ENCODE measurements at places on chromosomes 4 and X.

GRCh38 chr4:40536032-40536431 lies 93.6 kb downstream of the RBM47 start:
- no peak for DNase-seq

DNA sequence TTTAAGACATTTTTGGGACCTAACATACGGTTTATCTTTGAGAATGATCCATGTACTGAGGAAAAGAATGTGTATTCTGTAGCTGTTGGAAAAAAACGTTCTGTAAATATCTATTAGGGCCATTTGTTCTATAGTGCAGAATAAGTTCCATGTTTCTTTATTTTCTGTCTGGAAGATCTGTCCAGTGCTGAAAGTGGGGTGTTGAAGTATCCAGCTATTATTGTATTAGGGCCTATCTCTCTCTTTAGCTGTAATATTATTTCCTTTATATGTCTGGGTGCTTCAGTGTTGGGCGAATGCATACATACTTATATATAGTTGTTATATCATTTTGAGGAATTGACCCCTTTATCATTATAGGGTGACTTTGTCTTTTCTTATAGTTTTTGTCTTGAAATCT lies 24.7 kb downstream of the MAGEC1 start:
- DNase-seq = no peak

- no peak for DNase-seq
Observed at GRCh38 chrX:9182041-9182440, 148.1 kb upstream of the FAM9B start.

GRCh38 chr4:158818560-158819140 lies 49.8 kb downstream of the FNIP2 start:
- DNase-seq = no peak

DNA sequence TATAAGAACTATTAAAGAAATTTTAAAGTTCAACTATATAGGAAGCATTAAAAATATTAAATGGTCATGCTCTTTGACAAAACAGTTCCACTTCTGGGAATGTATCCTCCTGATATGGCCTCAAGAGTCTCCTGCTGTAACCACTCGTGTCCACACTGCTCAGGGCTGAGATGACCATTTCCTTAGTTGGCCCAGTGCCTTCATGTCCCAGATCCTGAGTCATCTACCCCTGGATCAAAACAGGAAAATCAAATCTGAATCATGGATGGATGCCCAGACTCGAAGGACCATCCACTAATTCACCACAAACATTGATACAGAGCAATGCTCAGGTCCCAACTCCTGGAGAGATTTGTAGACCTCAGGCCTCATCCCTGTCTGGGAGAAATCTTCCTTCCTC lies 44.7 kb downstream of the GPRASP3 start:
- no peak for DNase-seq

- DNase-seq = no peak
Observed at GRCh38 chr4:189592890-189593289, 347.8 kb upstream of the FRG1 start.

DNA sequence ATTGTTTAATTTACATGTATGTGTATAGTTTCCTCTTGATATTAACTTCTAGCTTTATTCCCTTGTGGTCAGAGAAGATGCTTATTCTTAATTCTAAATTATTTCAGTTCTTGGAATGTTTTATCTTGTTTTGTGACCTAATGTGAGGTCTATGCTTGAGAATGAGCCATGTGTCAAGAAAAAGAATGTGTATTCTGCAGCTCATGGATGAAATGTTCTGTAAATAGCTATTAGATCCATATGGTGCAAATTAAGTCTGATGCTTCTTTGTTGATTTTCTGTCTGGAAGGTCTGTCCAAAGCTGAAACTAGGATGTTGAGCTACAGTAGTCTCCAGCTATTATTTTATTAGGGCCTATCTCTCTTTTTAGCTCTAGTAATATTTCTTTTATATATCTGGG lies 187.3 kb upstream of the RASGEF1B start:
- DNase-seq = no peak

DNA sequence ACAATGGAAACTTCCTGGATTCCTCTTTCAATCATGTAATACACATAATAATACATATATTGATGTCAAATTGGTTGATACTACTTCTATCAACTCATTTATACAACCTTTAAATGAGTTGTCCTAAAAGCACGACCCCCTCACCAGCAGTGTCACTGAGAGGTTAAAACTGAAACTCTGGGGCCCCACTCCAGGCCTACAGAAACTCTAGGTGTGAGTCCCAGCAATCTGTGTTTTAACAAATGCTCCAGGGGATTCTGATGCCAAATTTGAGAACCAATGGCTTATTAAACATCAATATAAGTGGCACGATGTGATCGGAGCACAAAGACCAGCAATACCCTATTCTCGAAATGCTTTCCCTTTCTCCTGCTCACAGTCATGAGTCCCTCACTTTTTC lies 47.9 kb downstream of the ATP8A1 start:
- DNase-seq = no peak

- DNase-seq = no peak
Observed at GRCh38 chrX:8284131-8284530, 113.1 kb upstream of the VCX2 start.

DNA sequence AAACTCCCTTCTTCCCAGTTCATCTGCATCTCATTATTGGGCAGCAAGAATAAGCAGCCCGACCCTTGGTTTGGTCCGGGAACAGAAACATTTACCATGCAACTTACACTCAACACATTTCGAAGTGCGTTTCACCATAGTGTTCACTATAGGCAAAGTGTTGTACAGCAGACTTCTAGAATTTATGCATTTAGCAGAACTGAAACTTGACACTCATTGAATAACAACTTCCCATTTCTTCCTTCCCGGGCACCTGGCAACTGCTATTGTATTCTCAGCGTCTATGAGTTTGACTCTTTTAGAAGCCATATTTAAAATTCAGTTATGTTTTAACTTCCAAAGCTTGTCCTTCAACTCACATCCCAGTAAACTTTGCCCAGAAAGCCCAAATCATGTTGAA lies 840.6 kb downstream of the NLGN4X start:
- no peak for DNase-seq

- DNase-seq = no peak
Observed at GRCh38 chr4:168887809-168888208, 122.2 kb downstream of the CBR4 start.

GRCh38 chr4:37659696-37660095 lies 26.5 kb downstream of the RELL1 start:
- no peak for DNase-seq

GRCh38 chr4:156875055-156875454 lies 96.5 kb downstream of the PDGFC start:
- DNase-seq = no peak

- DNase-seq = no peak
Observed at GRCh38 chr4:101993842-101994775, 203.6 kb downstream of the BANK1 start.

- no peak for DNase-seq
Observed at GRCh38 chrX:108353452-108353851, 84.8 kb downstream of the COL4A6 start.

- DNase-seq = no peak
Observed at GRCh38 chr4:95510877-95511276, 37.9 kb downstream of the UNC5C start.

- no peak for DNase-seq
Observed at GRCh38 chr4:109323348-109323747, 20.9 kb upstream of the COL25A1 start.

GRCh38 chr4:13601048-13601447 lies 26.5 kb downstream of the BOD1L1 start:
- no peak for DNase-seq

- no peak for DNase-seq
Observed at GRCh38 chrX:69362856-69363255, 141.3 kb upstream of the NALF2 start.

GRCh38 chr4:71389149-71389827 lies 50.5 kb downstream of the SLC4A4 start:
- no peak for DNase-seq

GRCh38 chrX:111322231-111322855 lies 52.1 kb upstream of the CAPN6 start:
- no peak for DNase-seq

DNA sequence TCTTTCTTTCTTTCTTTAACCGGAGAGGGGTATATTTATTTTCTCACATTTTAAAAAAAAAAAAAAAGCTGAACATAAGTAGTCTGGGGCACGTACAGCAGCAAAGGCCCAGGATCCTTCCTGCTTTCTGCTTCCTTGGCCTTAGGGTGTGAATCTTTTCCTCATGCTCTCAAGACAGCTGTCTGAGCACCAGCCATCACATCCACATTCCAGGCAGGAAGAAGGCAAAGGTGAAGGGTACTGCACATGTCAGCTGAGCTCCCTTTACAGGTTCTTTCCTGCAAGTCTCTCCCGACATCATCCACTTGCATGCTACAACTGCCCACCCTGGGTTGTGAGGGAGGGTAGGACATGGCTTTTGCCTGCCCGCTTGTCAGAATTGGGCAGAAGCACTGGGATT lies 63.7 kb upstream of the GDPD2 start:
- DNase-seq = no peak

DNA sequence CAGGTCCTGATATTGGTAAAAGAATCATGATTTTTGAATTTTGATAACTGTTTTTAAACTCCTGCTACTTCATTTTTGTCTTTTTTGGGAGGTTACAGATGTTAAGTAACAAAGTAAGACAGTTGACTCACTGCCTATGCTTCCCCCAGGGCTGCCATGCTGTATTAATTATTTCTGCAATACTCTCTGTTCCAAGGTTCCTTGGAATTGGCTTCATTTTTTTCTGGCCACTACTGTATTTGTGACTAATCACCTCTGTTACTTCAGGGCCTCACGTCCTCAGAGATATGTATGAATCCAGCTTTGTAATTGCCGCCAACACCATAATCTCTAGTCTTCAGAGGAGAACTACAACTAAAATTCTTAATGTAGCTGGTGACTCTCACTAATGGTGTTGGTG lies 1729.3 kb downstream of the C4orf33 start:
- no peak for DNase-seq

- DNase-seq = no peak
Observed at GRCh38 chr4:67554096-67554495, 4.4 kb upstream of the STAP1 start.

DNA sequence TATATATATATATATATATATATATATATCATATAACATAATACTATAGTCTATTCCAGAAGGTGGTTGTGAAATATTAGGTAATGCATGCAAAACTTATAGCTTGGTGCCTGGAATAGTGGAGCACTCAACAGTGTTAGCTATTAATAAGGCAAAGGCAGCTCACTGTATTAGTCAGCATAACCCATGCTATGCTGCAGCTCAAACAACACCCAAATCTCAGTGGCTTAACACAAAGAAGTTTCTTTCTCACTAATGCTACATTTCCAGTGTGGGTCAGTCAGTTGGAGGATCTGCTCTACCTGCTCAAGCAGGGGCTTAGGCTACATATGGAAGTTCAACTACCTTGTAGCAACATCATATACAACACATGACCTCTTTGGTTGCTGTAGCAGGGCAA lies 5.2 kb upstream of the RPGR start:
- no peak for DNase-seq

GRCh38 chr4:123996718-123997510 lies 600.3 kb downstream of the SPRY1 start:
- no peak for DNase-seq

DNA sequence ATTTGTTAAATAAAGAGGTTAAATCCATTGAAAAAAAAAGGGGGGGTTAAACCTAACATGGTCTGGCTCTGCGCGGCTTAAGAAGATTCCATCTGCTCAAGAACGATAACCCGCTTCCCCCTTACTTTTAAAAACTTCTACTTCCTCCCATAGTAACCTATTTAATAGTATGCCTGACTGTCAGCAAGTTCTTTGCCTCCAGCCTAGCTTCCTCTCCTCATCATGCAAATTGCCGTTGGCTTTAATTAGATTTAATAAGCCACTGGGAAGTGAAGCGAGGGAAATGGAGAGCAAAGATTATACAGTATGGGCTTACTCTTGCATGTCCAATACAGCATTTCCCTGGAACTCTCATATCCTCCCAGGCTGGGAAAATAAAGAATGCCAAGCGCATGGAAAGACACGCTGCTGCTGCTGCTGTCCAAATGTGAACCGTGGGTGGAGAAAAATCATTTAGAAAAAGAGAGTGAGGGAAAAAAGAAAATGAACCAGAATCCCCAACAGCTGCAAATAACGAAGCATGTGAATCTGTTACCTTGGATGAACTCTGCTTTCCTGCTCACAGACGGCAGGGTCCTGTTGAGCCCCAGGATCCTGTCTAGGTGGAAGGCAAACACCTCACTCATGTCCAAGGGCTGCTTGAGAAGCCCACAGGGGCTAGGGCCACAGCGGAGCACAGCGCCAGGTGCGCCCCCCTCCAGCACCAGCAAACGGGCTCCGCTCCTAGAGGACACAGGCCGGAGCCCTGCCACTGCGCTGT lies 2.7 kb downstream of the GASK1B start:
- DNase-seq = no peak
